ENCODE measurements at places on chromosomes 12 and 14. TPM values are rescaled to one million over a fixed set of nuclear protein-coding genes. Genes with fewer than 3 reads are reported as not detected.

PTPRO gene
- total RNA-seq, result 3.1 TPM

AMDHD1 gene
- total RNA-seq, result 0.30 TPM

AQP5 gene
- total RNA-seq, result 2.4 TPM

GON7 gene
- total RNA-seq, result 14.3 TPM

- no peak for DNase-seq
- no peak overlapping the region for H3K27ac ChIP-seq
- peaks cover 3% of the 10 kb centered on the region for H3K4me1 ChIP-seq
These were observed 34.0 kb upstream of the CORO1C start for GRCh38 chr12:108765289-108765764.

GRCh38 chr14:22471545-22472121 is 117.4 kb downstream of the DAD1 start:
- H3K4me3 ChIP-seq, result no peak overlapping the region
- H3K4me1 ChIP-seq, result peaks cover 17% of the 10 kb centered on the region
- no peak overlapping the region for H3K27ac ChIP-seq
- peak; percentile 44 for DNase-seq

- H3K27me3 ChIP-seq, result no peaks in the 10 kb centered on the region
- no peak overlapping the region for H3K4me3 ChIP-seq
- H3K36me3 ChIP-seq, result no peaks in the 10 kb centered on the region
- H3K27ac ChIP-seq, result no peak overlapping the region
- DNase-seq, result no peak
These were observed 61.2 kb upstream of the SRSF5 start for GRCh38 chr14:69705706-69706105.

- no peaks in the 10 kb centered on the region for H3K36me3 ChIP-seq
- no peak overlapping the region for H3K4me3 ChIP-seq
- no peaks in the 10 kb centered on the region for H3K27me3 ChIP-seq
These were observed 527.2 kb downstream of the NRXN3 start for GRCh38 chr14:78697341-78697740.

DNA sequence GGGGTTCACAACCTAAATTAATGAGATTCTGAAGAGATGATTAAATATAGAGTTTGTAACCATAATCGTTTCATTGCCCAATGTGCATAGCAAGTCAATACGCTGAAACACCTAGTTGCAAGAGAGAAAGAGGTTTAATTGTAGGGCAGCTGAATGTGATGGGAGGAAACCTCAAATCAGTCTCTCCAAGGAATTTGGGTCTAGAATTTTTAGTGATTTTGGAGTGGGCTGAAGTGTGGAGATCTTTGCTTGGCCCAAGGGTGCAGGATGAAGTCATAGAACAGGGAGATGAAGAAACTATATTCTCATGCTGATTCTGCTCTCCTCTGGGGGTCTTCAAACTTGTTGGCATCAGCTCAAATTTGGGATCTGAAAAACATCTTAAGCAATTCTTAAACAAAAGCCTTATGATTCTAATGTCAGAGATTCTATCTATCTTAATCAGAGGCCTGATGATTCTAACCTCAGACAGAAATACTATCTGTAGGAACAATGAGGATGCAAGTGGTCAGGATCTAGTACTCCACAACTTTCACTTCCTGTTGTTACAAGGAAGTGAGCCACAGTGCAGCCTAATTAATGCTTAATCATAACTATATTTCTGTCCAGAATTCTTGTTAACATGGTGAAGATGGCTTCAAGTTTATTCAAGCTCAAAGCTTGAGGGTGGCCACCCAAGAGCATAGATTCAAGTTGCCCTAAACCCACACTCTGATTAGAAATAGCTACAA is 80.2 kb upstream of the FUT8 start:
- no peak for DNase-seq
- no peak overlapping the region for H3K27ac ChIP-seq
- peaks cover 7% of the 10 kb centered on the region for H3K4me1 ChIP-seq
- no peak overlapping the region for H3K4me3 ChIP-seq
- no peaks in the 10 kb centered on the region for H3K27me3 ChIP-seq

GRCh38 chr14:77457115-77457521 is 283 bp downstream of the VIPAS39 start:
- H3K4me1 ChIP-seq, result peaks cover 37% of the 10 kb centered on the region
- H3K36me3 ChIP-seq, result peaks cover 11% of the 10 kb centered on the region
- no peak for DNase-seq

GRCh38 chr14:70013271-70013873 is 134.2 kb downstream of the SMOC1 start:
- peak; percentile 63 for DNase-seq
- H3K4me3 ChIP-seq, result no peak overlapping the region
- no peaks in the 10 kb centered on the region for H3K27me3 ChIP-seq

DNA sequence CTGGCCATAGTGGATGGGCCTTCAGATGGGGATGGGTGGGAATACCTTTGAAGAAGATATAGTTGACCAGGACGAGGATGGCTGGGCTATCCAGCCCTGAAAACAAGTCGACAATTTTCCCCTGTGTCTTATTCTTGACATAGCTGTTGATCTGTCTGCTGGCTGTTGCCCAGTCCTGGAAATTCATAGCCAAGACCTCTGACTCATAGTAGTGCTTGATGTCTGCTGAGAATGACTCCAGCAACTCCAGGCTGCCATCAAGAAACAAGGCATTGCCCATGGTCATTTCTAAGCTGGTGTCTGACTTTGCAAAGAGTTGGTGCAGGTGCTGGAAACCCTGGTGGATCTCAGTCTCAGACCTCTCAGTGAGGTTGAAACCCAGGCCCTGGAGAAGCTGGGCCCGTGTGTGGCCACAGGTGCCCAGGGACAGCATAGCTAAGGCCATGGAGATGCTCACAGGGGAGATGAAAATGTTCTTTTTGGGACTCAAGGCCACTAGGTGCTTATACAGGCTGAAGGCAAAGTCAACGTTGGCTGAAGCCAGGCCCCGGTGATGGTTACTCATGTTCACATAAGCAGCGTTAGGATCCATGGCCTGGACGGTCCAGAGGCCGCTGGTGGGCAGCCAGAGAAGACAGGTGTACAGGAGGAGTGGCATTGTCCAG is 9.0 kb downstream of the SERPINA6 start:
- no peak overlapping the region for H3K4me3 ChIP-seq
- H3K36me3 ChIP-seq, result no peaks in the 10 kb centered on the region
- no peaks in the 10 kb centered on the region for H3K4me1 ChIP-seq
- DNase-seq, result no peak

DNA sequence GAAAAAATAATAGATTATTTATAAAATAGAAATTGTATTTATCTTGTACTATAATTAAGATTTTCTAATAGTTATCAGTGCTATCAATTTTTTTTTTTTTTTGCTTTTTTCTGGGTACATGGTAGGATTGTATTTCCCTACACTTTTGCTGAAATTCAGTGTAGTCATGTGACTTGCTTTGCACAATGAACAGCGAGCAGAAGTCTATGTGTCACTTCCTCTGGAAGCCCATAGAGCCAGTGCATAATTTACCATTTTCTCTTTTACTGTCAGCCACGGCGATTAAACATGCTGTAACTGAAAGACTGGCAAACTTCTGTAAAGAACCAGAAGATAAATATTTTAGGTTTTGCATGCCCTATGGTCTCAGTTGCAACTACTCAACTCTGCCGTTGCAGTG is 80.8 kb upstream of the PPP1R12A start:
- no peak overlapping the region for H3K4me3 ChIP-seq
- no peaks in the 10 kb centered on the region for H3K27me3 ChIP-seq
- no peak for DNase-seq
- no peak overlapping the region for H3K27ac ChIP-seq

DNA sequence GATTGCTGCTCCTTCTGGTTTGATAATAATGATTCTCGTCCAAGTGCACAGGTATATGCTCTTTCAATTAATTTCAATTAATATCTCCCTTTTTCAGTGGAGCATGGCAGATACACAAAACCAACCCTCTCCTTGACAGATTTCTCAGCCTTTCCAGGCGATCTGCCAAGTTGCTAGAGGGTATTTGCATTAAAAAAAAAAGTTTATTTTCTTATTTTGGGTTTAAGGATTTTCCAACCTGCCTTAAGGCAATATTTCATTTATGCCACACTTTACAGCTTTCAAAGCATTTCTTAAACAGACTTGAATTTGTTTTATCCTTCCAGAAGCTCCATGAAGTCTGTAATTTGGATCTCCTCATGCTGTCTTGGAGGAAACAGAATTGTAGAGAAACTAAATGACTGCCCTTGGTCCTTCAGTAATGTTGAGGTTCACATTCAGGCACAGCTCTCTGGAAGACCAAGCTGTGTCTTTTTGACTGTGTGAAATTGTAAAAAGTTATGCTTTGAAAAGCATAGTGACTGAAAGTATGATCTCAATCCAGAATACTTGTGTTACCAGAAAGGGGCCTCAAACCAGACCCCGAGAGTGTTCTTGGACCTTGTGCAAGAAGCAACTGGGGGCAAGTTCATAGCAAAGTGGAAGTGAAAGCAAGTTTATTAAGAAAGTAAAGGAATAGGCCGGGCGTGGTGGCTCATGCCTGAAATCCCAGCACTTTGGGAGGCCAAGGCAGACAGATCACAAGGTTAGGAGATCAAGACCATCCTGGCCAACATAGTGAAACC is 2.3 kb downstream of the DGLUCY start:
- H3K27me3 ChIP-seq, result no peaks in the 10 kb centered on the region
- peaks cover 38% of the 10 kb centered on the region for H3K4me1 ChIP-seq

DNA sequence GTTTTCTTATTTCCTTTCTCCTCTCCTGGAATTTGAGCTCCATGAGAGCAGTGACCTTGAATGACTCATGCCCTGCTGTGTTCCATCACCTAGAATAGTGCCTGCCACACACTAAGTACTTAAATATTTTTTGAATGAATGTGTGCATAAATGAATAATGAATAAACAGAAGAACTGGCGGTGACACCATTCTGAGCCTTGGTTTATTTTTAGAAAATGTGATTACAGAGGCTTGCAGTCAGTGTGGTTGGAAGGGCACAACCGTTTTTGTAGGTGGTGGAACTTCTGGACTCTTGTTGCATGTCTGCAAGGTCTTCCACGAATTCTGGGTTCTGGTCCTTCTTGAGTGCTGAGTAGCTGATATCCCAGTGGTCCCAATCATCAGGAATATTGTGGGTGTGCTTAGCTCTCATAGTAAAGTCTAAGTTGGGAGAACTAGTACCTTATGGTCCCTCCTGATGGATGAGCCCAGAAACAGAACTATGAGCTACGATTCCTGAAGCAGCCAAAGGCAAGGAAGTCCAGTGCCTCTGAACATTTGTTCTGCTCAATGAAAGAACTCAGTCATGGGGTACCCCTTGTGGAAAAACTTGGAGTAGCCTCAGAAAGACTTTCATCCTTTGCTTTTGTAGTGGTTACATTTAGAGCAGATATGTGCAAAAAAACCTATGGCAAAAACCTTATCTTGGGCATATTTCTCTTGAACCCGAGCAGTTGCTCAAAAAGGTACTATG is 28.8 kb upstream of the BHLHE41 start:
- H3K27ac ChIP-seq, result no peak overlapping the region
- H3K36me3 ChIP-seq, result no peaks in the 10 kb centered on the region
- H3K4me1 ChIP-seq, result no peaks in the 10 kb centered on the region
- no peak for DNase-seq

DNA sequence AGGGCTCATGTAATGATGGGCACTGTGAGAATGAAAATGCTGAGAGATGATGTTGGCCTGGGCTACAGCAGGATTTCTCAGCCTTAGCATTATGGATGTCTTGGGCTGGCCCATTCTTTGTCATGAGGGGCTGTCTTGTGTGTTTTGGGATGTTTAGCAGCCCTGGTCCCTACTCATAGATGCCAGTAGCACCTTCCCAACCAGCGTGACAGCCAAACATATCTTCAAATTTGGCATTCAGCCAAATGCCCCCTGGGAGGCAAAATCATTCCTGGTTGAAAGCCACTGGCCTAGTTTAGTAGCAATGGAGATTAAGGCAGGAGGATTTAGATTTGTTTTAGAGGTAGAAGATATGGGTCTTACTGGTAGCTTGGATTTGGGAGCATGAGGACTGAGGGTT is 26.6 kb downstream of the UBE3B start:
- H3K27ac ChIP-seq, result peak overlapping the region; percentile 51
- no peak for DNase-seq
- no peaks in the 10 kb centered on the region for H3K4me1 ChIP-seq
- no peaks in the 10 kb centered on the region for H3K27me3 ChIP-seq
- no peak overlapping the region for H3K4me3 ChIP-seq
- H3K36me3 ChIP-seq, result peaks cover 8% of the 10 kb centered on the region

GRCh38 chr12:10069976-10070375 is 28.8 kb downstream of the CLEC1A start:
- H3K4me1 ChIP-seq, result peaks cover 41% of the 10 kb centered on the region
- no peak overlapping the region for H3K4me3 ChIP-seq
- peak overlapping the region; percentile 23 for H3K27ac ChIP-seq

GRCh38 chr12:7060353-7060954 is at the start of gene C1S:
C1S (plus strand) TSS chr12:7060718; CDS start chr12:7061913, 1,195 bp downstream.
- H3K4me3 ChIP-seq, result no peak within 1 kb of the TSS
- H3K27ac ChIP-seq, result peak within 1 kb of the TSS; percentile 39
- no peak for DNase-seq
- peaks cover 17% of the 10 kb centered on the region for H3K27me3 ChIP-seq
- H3K36me3 ChIP-seq, result no peaks in the 10 kb centered on the region

GRCh38 chr14:67358924-67359774 is 455 bp downstream of the ATP6V1D start:
- no peaks in the 10 kb centered on the region for H3K27me3 ChIP-seq
- peak overlapping the region; percentile 97 for H3K27ac ChIP-seq
- H3K4me3 ChIP-seq, result peak overlapping the region; percentile 99
- H3K4me1 ChIP-seq, result peaks cover 42% of the 10 kb centered on the region

- peaks cover 58% of the 10 kb centered on the region for H3K27me3 ChIP-seq
- H3K4me1 ChIP-seq, result no peaks in the 10 kb centered on the region
- H3K4me3 ChIP-seq, result no peak overlapping the region
- no peak overlapping the region for H3K27ac ChIP-seq
- H3K36me3 ChIP-seq, result no peaks in the 10 kb centered on the region
- DNase-seq, result no peak
These were observed 7.8 kb upstream of the KRT72 start for GRCh38 chr12:52608826-52609630.

DNA sequence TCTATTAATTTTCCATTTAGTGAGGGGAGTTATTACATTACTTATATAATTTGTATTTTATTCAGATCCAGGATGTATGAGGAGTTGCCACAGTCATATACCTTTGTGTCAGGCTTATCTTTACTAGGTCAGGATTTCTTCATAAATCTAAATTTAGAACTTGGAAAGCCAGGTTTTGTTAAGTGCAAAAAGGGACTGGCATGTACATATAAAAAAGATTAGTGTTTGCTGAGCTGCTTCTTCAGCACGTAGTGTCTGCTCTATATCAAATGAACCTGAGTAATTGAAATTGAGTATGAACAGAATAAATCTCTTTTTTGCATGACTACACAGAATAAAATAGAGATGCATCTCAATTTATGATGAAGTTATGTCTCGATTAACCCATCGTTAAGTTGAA is 157.4 kb downstream of the NUBPL start:
- no peak overlapping the region for H3K4me3 ChIP-seq
- no peaks in the 10 kb centered on the region for H3K27me3 ChIP-seq
- peaks cover 8% of the 10 kb centered on the region for H3K4me1 ChIP-seq

- no peak overlapping the region for H3K4me3 ChIP-seq
- no peak for DNase-seq
- H3K27me3 ChIP-seq, result no peaks in the 10 kb centered on the region
- H3K36me3 ChIP-seq, result no peaks in the 10 kb centered on the region
- H3K27ac ChIP-seq, result no peak overlapping the region
These were observed 20.1 kb upstream of the CRADD start for GRCh38 chr12:93657071-93657470.

- no peak overlapping the region for H3K27ac ChIP-seq
- DNase-seq, result no peak
- H3K36me3 ChIP-seq, result no peaks in the 10 kb centered on the region
- H3K4me1 ChIP-seq, result no peaks in the 10 kb centered on the region
These were observed 27.0 kb upstream of the PTHLH start for GRCh38 chr12:27999521-27999920.

GRCh38 chr12:92411687-92412086 is 266.0 kb upstream of the BTG1 start:
- DNase-seq, result no peak
- peaks cover 10% of the 10 kb centered on the region for H3K4me1 ChIP-seq
- no peak overlapping the region for H3K4me3 ChIP-seq
- no peaks in the 10 kb centered on the region for H3K27me3 ChIP-seq
- no peaks in the 10 kb centered on the region for H3K36me3 ChIP-seq
- no peak overlapping the region for H3K27ac ChIP-seq
